NCI-H1092 treated with DMSO at 0.1 percent for 48 hours (cell line): ENCODE measurements at places on chromosomes 12 and 14.
A peak's percentile ranks its signal among the peaks of the same experiment; 100 is the strongest.

- DNase-seq: no peak
Observed at GRCh38 chr14:65986041-65986440, 500.1 kb upstream of the CCDC196 start.

GRCh38 chr12:13368431-13368830 lies 171.9 kb downstream of the EMP1 start:
- DNase-seq: peak; percentile 88

DNA sequence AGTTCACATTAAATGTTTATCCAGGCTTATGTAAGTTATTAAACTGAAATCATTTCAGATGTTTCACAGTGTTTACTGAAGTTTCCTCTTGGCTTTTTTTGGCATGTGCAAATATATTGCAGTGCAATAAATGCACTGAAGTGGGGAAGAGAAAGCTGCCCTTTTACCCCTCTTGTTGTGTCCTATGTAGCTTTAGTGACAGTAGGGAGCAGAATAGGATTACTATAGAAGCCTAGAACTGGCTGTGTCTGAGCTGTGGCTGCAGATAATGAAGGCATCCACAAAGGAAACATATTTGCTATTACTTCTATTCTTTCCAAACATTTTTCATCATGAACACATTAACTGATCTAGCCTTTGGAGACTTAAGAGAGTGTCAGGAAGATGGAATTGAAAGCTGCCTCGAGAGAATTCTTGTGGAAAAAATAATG lies 24.1 kb upstream of the CNTN1 start:
- DNase-seq: no peak

GRCh38 chr14:68020999-68021663 lies 201.6 kb downstream of the RAD51B start:
- peak; percentile 94 for DNase-seq

DNA sequence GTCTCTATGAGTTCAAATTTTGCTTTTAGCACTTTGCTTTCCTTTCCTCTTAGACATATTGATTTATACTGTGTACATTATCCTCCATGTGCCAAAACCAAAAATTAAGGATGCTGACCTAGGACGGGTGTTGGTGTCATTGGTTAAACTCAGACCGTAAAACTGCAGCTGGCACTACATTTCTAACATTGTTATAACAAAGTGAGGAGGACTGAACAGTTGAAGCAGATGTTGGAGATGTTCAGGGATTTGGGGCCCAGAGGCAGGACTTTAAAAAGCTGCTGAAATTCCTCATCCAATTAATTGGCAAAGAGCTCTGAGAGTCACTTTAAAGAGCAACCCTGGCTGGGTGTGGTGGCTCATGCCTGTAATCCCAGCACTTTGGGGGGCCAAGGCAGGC lies 72.4 kb downstream of the TMTC1 start:
- no peak for DNase-seq

GRCh38 chr12:118606690-118607089 lies 230.3 kb downstream of the SUDS3 start:
- DNase-seq: no peak

- no peak for DNase-seq
Observed at GRCh38 chr14:68694516-68695235, 98.2 kb downstream of the ZFP36L1 start.

GRCh38 chr12:114672817-114673168 lies 11.2 kb downstream of the TBX3 start:
- DNase-seq: no peak

DNA sequence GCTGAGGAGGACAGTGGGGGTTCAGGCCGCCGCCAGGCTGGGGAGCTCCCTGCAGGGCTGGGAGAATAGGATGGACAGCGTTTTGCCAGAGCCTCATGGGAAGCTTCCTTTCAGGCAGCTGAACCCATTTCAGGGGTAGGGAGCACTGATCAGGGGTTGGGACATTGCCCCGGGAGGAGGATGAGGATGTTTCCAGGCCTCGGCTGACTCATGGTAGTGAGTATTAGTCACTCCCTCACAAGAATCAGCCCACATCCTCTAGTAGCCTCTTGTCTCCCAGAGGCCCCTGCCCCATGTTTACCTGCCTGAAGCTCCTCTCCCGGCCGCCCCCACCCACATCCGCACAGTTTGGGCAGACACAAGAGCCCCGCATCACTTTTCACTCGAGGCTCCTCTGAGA lies 89.8 kb downstream of the ZFP36L1 start:
- no peak for DNase-seq

DNA sequence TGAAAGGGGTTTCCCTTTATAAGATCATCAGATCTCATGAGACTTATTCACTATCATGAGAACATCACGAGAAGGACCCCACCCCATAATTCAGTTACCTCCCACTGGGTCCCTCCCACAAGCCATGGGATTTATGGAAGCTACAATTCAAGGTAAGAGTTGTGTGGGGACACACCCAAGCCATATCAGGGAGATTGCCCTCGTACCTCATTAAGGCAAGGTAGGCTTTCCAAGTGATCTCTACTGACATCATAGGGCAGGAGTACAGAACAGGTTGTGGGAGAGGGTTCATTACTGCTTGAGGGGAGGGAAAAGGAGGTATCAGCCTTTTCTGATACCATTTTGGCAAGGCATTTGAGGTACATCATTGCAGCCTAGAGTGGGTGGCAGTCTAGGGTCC lies 524.6 kb downstream of the PRKD1 start:
- no peak for DNase-seq
